ENCODE measurements at places on chromosomes 13 and 19.

DNA sequence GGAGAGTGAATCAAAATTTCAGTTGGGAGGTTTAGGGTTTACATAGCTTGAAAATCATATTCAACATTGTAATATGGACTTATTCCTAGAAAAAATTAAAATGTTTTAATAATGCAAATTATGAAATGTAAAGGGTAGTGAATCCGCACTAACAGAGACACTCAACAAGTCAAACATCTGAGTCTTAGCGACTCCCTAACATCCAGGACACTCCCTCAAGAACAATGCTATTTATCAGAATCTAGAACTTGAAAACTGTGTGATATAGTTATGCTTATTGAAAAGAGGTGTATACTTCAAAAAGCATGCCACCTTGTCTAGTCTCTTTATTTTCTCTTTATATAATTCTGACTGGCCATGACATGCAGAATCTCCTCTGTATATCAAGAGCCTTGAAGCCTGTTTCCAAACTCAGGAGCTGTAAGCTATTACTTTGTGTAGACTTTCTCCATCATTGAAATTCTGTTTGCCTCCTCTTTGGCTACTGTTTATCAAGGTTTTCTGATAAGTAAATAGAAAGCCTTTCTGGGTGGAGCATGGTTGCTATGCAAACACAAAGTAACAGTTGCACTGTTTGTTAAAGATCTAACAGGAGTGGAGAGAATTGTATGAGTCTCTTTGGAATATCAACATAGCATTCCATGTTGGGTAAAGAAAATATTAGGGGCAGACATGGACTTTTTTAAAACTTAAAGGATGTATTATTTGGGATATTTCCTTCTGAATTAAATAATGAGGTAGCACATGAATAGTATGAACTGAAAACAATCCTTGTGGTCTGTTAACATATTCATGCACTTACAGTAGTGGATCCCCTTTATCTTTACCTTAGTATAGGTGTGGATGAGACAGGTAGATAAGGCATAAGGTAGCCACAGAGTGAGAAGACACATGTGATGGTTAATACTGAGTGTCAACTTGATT is 56.4 kb upstream of the MBNL2 start:
- no peak for DNase-seq

DNA sequence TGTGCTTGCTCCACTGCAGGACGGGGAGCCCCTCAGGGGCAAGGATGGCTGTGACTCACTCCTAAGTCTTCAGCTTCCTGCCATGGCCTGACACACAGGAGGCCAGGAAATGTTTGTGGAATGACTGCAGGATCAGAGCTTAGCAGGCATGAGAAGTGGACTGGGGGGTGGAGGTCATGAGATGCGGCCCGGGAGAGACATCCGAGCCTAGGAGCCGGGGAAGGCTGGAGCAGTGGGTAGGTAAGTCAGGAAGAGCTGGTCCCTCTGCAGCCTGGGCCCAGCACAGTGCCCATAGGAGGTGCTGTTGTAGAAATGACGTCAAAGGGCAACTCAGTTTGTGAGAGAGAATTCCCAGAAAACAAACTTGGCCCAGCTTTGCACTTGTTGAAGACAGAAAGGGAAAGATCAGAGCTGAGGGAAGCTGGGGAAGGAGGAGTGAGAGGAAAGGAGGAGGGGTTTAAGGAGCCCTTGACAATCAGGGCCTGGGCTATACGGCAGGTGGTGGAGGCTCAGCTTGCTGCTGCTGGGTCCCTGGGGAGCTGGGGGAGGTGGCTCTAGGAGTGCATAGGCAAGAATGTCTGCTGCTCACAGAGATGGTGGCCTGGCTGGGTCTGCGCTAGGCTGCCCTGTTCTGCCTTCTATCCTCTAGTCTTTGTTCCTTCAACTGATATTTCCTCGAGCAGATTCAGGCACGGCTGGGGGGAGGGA is 18.5 kb downstream of the POU2F2 start:
- DNase-seq = no peak

- DNase-seq = no peak
Measured at GRCh38 chr13:113639616-113640262, 18.3 kb downstream of the ATP4B start.

- no peak for DNase-seq
Measured at GRCh38 chr13:68124437-68125086, 894.4 kb upstream of the PCDH9 start.

DNA sequence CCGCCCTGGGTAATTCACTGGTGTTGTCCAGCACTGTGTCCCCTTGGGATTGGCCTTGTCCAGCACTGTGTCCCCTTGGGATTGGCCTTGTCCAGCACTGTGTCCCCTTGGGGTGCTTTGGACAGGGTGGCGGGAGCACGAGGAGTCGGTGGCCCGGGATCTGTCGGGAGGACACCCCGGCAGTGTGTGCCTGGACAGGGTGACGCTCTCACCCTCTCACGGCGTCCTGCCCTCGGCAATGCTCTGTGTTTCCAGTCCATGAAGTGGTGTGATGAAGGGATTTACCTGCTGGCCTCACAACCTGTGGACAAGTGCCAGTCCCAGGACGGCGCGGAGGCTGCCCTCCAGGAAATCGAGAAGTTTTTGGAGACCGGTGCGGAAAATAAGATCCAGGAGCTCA is 29.9 kb upstream of the F7 start:
- DNase-seq = no peak

GRCh38 chr13:112638157-112638750 is 50.3 kb upstream of the TUBGCP3 start:
- no peak for DNase-seq

GRCh38 chr19:50803633-50804419 is 13.6 kb downstream of the ACP4 start:
- no peak for DNase-seq

- DNase-seq = no peak
Measured at GRCh38 chr13:100625447-100625846, 36.9 kb upstream of the GGACT start.

- no peak for DNase-seq
Measured at GRCh38 chr19:18665771-18666202, 17.7 kb upstream of the CRTC1 start.

- DNase-seq = peak; percentile 15
Measured at GRCh38 chr19:55206664-55207500, 2.4 kb downstream of the PTPRH start.

GRCh38 chr19:49011194-49011593 is 5.7 kb downstream of the LHB start:
- no peak for DNase-seq

DNA sequence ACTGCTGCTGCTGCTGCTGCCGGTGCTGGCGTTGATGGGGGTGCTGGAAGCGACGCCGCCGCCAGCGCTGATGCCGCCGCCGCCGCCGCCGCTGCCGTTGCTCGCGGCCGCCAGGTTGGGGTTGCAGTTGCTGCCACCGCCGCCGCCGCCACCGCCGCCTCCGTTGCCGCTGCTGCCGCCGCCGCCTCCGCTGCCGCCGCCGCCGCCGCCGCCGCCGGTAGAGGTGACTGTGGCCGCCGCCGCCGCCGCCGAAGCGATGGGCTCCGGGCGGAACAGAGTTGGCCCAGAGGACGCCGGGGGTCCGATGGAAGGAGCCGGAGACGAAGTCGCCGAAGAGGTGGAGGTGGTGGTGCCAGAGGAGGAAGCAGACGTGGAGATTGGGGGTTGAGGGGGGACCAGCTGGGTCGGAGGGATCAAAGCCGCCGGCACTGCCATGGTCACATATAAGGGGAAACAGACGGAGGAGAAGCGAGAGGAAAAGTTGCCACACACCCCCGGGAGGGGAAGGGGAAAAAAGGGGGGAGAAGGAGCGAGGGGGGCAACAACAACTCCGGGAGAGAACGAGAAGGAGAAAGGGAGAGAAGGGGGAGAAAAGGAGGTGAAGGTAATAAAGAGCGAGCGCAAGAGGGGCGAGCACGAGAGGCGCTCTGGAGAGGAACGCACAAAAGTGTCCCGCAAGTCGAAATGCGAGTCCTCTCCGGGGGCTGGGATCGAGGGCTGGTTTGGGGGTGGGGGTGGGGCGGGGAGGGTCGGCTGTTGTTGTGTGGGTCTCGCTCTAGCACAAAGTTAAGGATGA is 471 bp downstream of the DACH1 start:
- peak; percentile 18 for DNase-seq

GRCh38 chr13:38582133-38582532 is 104.7 kb upstream of the FREM2 start:
- DNase-seq = peak; percentile 81

GRCh38 chr13:83286737-83287136 is 595.5 kb downstream of the SLITRK1 start:
- DNase-seq = no peak

GRCh38 chr19:27962264-27962663 is 1250.7 kb downstream of the UQCRFS1 start:
- DNase-seq = no peak

- DNase-seq = no peak
Measured at GRCh38 chr19:12287958-12288500, 6.7 kb downstream of the ZNF44 start.

GRCh38 chr19:42528354-42529247 is at the start of gene CEACAM1:
Gene CEACAM1, minus strand, starts transcription at chr19:42528481. Its CDS starts 107 bp downstream, at chr19:42528374.
- DNase-seq = no peak

DNA sequence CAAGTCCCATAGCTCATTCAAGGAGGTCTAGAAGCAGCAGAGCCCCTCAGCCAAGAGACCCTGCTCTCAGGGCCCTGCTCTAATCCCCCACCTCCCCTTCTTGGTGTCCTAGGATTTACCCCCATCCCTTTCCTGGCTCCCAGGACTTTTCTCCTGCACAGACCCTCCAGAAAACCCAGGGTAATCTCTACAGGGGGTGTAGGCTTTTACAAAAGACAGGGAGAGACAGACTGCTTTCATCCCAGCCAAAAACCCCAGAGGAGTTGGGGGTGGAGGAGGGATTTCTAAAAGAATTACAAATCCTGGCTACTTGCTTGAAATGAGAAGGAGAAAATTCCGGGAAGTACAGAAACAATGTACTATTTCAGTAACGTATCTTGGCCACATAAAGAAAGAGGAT is 133.3 kb downstream of the TNFSF13B start:
- no peak for DNase-seq

DNA sequence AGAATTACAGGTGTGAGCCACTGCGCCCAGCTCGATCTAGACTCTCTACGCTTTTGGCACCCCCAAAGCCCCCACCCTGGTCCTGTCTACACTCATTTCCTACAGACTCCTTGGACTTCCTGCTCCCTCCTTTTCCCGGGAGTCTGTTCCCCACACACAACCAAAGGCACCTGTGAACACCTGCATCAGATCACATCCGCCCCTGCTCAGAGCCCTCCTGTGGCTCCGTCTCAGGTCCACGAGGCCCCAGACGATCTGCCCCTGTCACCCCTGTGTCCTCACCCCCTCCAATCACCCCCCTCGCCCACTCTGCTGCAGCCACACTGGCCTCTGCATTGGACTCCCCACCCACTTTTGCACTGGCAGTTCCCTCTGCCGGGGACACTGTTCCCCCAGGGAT is 12.4 kb upstream of the PAK4 start:
- DNase-seq = no peak

- no peak for DNase-seq
Measured at GRCh38 chr19:4649392-4650047, 10.2 kb downstream of the TNFAIP8L1 start.

DNA sequence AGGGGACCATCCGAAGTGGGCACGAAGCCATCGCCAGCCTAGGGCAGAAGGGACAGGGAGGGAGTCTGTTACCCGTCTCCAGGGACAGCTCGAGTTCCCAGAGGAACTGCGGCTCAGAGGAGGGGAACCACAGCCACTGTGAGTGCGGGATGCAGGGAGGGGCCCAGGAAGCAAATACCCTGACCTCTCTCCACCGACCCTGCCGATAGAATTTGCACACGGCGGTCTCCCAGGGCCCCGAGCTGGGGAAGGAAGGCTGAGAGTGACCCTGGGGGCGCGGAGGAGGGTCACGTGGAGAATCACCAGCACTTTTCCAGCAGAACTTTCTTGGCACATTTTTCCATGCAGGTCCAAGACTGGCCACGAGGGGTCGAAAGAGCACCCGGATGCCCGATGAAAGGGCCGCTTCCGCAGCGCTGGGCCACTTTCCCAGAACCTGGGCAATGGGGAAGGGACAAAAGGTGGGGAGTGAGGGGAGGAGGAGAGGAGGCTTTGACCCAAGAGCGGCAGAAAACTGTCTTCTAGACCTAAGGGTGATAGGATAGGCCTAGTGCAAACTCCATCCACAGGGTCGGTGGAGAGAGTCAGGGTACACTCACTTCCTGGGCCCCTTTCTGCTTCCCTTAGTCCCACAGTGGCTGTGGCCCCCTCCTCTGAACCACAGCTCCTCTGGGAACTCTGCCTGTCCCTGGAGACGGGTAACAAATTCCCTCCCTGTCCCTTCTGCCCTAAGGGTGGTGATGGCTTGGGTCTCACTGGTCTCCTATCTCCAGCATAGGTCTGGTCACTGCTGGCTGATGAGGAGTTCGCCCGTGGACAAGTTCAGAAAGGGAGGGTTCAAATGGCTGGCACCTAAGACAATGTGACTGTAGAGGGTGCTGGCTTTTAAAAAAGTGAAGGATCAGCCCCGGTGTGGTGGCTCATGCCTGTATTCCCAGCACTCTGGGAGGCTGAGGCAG is 5.3 kb upstream of the GPR4 start:
- peak; percentile 31 for DNase-seq

DNA sequence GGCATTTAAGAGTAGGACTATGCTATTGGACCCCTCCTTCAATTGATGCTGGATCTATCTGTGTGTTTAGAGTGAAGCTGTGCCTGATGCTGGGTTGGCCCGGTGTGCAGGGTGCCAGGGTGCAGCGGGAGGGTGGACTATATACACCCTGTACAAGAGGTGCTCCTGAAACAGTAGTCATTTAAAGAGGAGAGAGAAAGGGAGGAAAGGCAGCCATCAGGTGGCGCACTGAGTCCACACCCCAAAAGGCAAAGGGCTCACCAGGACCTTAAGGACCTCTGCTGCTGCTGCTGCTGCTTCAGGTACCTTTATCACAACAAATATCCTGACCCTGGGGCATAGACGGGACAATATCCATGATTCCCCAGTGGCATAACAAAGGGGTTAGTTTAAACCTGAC is 39.4 kb downstream of the ZNF136 start:
- no peak for DNase-seq

- peak; percentile 71 for DNase-seq
Measured at GRCh38 chr13:34156841-34157365, 339.0 kb downstream of the RFC3 start.

GRCh38 chr13:34217343-34218025 is 399.5 kb downstream of the RFC3 start:
- DNase-seq = no peak

- DNase-seq = no peak
Measured at GRCh38 chr19:48632692-48633147, 4.5 kb downstream of the DBP start.

- no peak for DNase-seq
Measured at GRCh38 chr19:18427080-18427742, 8.0 kb downstream of the SSBP4 start.

DNA sequence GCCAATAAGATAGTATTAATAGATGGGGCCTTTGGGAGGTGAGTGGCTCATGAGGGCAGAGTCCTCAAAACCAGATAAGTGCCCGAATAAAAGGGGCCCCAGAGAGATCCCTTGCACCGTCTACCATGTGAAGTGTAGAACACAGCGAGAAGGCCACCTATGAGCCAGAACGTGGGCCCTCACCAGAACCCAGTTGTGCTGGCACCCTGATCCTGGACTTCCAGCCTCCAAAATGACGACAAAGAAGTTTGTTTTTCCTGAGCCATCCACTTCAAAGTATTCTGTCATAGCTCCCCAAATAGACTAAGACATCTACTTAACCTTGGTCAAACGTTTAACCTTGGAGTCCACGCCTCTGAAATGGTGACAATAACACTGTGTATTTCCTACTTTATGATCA is 158.1 kb downstream of the EFNB2 start:
- DNase-seq = no peak

- DNase-seq = no peak
Measured at GRCh38 chr13:70622796-70623195, 514.5 kb upstream of the KLHL1 start.

- DNase-seq = no peak
Measured at GRCh38 chr13:25177012-25177411, 4.9 kb upstream of the AMER2 start.

- no peak for DNase-seq
Measured at GRCh38 chr19:55220525-55220924, 8.0 kb downstream of the TMEM86B start.
